SJCRH30 (cell line): ENCODE measurements at places on chromosomes 6 and 20. TPM values are rescaled to one million over a fixed set of nuclear protein-coding genes. Genes with fewer than 3 reads are reported as not detected.

Gene PROKR2
- not detected in 2 replicates for total RNA-seq

Gene RPS10
- total RNA-seq: 2,129 and 2,719 TPM in 2 replicates

Gene TRAPPC3L
- not detected in 2 replicates for total RNA-seq

Gene PTPRA
- total RNA-seq: 44.4 and 48.9 TPM in 2 replicates

Gene AKAP12
- total RNA-seq: 63.4 and 70.8 TPM in 2 replicates

Gene RING1
- 14.9 and 16.4 TPM in 2 replicates for total RNA-seq

Gene SYNDIG1
- total RNA-seq: 0.05 TPM in 1 of 2 replicates, not detected in the other

Gene SAYSD1
- 18.1 and 20.3 TPM in 2 replicates for total RNA-seq

Gene MAP7
- 0.06 and 0.13 TPM in 2 replicates for total RNA-seq

Gene PAK5
- not detected in 2 replicates for total RNA-seq

Gene GLP1R
- total RNA-seq: not detected in 2 replicates

Gene HRH3
- 0.15 TPM in 1 of 2 replicates, not detected in the other for total RNA-seq

Gene DEFB110
- not detected in 2 replicates for total RNA-seq

Gene GTSF1L
- total RNA-seq: not detected in 2 replicates

Gene RFX6
- total RNA-seq: not detected in 2 replicates

Gene MAP1LC3A
- 0.10 and 0.23 TPM in 2 replicates for total RNA-seq

Gene CPNE5
- total RNA-seq: 0.57 TPM in 1 of 2 replicates, not detected in the other

Gene THBS2
- total RNA-seq: 0.18 and 0.28 TPM in 2 replicates

Gene RRBP1
- 42.8 and 43.7 TPM in 2 replicates for total RNA-seq

Gene MTFR2
- total RNA-seq: 9.4 and 11.8 TPM in 2 replicates

Gene MCCD1
- total RNA-seq: not detected in 2 replicates

Gene ZDHHC14
- 5.1 and 5.9 TPM in 2 replicates for total RNA-seq

Gene PDE10A
- 12.8 and 14.5 TPM in 2 replicates for total RNA-seq

Gene ETV7
- not detected in 2 replicates for total RNA-seq

Gene LYRM2
- total RNA-seq: 32.1 and 33.3 TPM in 2 replicates

Gene DEFB124
- not detected in 2 replicates for total RNA-seq

Gene KHDRBS2
- not detected in 2 replicates for total RNA-seq

Gene FHL5
- total RNA-seq: not detected in 2 replicates

Gene SLC17A3
- total RNA-seq: not detected in 2 replicates

Gene HLA-DRB5
- total RNA-seq: not detected in 2 replicates

Gene ZNF292
- 25.8 and 29.3 TPM in 2 replicates for total RNA-seq

Gene LCA5
- 6.2 and 6.5 TPM in 2 replicates for total RNA-seq

Gene LAMA2
- total RNA-seq: 17.6 and 17.9 TPM in 2 replicates

Gene MTRF1L
- 23.7 and 26.0 TPM in 2 replicates for total RNA-seq

Gene RAB44
- total RNA-seq: not detected in 2 replicates

Gene CTSZ
- not detected in 2 replicates for total RNA-seq

Gene PRSS16
- total RNA-seq: not detected in 2 replicates

Gene CRISP2
- total RNA-seq: not detected in 2 replicates

Gene RPP40
- 24.7 and 30.6 TPM in 2 replicates for total RNA-seq

Gene PARD6B
- total RNA-seq: 2.3 and 2.8 TPM in 2 replicates

Gene APOM
- 1.8 and 2.0 TPM in 2 replicates for total RNA-seq

Gene MUCL3
- total RNA-seq: not detected in 2 replicates

Gene ARID1B
- total RNA-seq: 24.7 and 28.5 TPM in 2 replicates

Gene NR2E1
- total RNA-seq: 0.13 and 0.22 TPM in 2 replicates

Gene HAO1
- total RNA-seq: not detected in 2 replicates

Gene RAET1L
- total RNA-seq: not detected in 2 replicates

Gene RTN4IP1
- 8.4 and 8.5 TPM in 2 replicates for total RNA-seq

Gene IYD
- total RNA-seq: not detected in 2 replicates

Gene LY6G5C
- 0.25 and 1.6 TPM in 2 replicates for total RNA-seq

Gene KCNB1
- 0.10 and 0.30 TPM in 2 replicates for total RNA-seq

Gene HLA-DOB
- 0.10 and 0.28 TPM in 2 replicates for total RNA-seq

Gene SNAP25
- total RNA-seq: not detected in 2 replicates

Gene DACT2
- not detected in 2 replicates for total RNA-seq
